ENCODE measurements at places on chromosomes 16 and 17.
A peak's percentile ranks its signal among the peaks of the same experiment; 100 is the strongest.

DNA sequence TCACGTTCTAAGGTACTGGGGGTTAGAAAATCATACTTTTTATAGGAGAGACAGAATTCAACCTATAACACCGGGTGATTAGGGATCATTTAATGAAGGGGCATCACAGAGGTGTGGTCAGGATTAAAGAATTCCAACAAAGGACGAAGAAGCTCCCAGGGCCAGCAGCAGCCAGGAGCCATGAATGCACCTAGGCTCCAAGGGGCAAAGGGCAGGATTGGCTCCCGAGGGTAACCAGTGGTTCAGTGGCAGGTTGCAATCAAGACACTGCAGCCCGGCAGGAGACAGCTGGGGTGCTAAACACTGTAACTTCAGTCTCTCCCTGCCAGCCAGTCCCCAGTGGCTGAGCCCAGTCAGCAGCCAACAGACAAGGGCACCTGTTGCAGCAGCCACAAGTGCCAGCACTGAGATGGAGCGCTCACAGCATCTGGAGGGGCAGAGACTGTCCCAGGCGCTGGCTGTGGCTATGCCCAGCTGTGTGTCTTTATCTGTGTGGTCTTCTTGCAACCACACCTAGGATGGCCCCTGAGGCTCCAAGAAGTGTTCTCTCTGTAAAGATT is 23.9 kb downstream of the DHRS7C start:
- no peak for DNase-seq

DNA sequence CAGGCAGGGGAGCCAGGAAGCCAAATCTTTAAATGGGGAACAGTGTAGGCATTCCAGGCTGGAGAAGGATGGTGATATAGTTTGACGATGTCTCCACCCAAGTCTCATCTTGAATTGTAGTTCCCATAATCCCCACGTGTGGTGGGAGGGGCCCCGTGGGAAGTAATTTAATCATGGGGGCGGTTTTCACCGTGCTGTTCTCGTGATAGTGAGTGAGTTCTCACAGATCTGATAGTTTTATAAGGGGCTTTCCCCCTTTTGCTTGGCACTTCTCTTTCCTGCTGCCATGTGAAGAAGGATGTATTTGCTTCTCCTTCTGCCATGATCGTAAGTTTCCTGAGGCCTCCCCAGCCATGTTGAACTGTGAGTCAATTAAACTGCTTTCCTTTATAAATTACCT is 28.8 kb downstream of the GINS3 start:
- no peak for DNase-seq

GRCh38 chr17:33582661-33583060 is 289.6 kb upstream of the ASIC2 start:
- no peak for DNase-seq

DNA sequence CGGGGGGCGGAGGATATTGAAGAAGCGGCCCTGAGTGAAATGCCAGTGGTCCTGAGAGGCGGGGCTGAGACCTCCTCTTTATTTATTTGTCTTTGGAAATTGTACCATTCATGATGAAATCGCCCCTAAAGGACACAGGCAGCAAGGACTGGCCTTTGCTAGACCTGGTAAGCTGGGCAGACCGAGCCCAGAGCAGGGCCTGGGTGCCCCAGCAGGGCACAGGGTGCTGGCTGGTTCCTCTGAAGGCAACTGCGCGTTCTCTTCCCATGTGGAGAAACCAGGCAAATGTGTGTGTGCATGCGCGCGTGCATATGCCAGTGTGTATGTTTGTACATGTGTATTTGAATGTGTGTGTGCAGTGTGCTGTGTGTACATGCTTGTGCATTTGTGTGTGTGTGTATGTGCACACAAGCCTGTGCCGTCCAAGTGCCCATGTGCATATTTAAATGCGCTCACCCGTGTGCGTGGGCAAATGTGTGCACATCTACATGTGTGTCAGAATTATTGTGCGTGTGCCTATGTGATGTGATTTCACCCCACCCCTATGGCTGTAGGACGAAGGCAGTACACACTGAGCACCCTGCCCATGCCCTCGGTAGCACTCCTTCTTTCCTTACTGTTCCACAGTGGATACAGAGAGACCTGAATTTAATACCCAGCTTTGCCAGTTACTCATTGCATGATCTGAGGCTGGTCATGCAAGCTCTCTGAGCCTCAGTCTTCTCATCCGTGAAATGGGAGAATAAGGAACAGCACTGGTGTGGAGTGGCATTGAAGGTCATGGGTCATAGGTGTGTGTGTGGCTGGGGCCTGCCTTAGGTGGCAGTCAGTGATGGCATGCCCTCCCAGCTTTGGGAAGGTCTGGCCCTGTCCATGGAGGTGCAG is 105.2 kb downstream of the CMIP start:
- no peak for DNase-seq

- no peak for DNase-seq
Observed at GRCh38 chr16:72926177-72927070, 121.5 kb downstream of the ZFHX3 start.

- DNase-seq: no peak
Observed at GRCh38 chr17:38435795-38436194, 7.5 kb downstream of the ARHGAP23 start.

- DNase-seq: peak; percentile 63
Observed at GRCh38 chr16:48608452-48608851, 1.5 kb downstream of the N4BP1 start.

All from RKO (cell line).